ENCODE measurements at places on chromosomes 7 and 10.

DNA sequence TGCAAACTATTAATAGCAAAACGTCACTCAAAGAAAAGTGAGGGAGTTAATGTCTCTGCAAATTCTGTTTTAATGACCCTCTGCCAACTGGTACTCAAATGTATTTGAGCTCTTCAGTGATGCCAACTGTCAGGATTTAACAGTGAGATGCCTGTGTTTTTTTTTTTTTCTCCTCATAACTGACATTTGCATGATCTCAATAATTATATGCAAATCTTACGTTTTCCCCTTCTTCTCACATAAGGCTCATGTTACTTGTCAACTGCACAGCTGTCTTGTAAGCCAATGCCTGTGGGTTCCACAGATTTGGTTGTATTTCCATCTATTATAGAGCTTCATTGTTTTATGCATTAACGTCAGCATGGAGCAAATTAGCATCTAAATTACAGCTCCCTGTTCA lies 38.2 kb downstream of the PPP1R3A start:
- no peak for DNase-seq

- DNase-seq, result no peak
Measured at GRCh38 chr10:111599943-111600342, 523.1 kb downstream of the ADRA2A start.

GRCh38 chr10:306675-307185 lies 171.5 kb downstream of the ZMYND11 start:
- no peak for DNase-seq

DNA sequence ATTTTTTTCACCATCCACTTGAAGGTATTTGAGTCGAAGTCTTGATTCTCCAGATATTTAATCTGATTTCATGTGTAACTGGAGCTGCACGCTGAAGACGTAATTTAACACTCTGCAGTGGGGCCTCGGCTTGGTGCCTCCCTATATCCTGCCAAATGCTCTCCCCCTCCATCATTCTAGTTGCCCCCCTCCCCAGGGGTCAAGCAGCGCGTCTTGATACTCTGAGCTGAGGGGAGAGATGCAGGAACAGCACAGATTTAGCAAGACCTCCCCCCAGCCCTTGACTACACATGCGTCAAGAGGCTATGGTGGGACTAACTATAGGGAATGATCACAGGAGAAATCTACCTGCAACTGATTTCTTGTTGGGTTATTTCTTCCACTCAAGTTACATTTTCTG lies 85.8 kb downstream of the PRPF18 start:
- DNase-seq, result no peak

- no peak for DNase-seq
Measured at GRCh38 chr10:35581655-35582054, 23.5 kb upstream of the GJD4 start.

- DNase-seq, result no peak
Measured at GRCh38 chr7:103521937-103522336, 75.9 kb upstream of the SLC26A5 start.
